ENCODE measurements at places on chromosomes 5 and 9.

DNA sequence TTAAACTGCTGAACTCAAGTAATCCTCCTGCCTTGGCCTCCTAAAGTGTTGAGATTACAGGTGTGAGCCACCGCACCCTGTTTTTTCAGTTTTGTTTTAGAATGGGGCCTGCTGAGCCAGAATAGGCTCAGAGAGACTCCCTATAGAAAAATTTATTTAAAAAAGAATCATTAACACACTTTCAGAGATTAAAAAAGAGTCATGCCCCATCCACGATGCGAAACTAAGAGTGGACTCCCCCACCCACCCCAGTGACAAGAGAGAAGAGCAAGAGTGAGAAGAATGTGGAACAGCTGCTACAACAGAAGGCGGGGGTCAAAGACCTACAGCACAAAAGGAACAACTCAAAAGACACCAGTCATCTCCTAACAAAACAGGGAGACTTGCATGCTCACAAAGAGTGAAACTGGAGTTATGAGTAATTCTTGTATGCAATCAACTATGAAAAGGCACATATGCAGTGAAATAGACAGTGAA lies 47.2 kb downstream of the GLDC start:
- peak; percentile 82 for DNase-seq

- DNase-seq = peak; percentile 76
Observed at GRCh38 chr9:109520475-109521132, 22.5 kb upstream of the PTPN3 start.

DNA sequence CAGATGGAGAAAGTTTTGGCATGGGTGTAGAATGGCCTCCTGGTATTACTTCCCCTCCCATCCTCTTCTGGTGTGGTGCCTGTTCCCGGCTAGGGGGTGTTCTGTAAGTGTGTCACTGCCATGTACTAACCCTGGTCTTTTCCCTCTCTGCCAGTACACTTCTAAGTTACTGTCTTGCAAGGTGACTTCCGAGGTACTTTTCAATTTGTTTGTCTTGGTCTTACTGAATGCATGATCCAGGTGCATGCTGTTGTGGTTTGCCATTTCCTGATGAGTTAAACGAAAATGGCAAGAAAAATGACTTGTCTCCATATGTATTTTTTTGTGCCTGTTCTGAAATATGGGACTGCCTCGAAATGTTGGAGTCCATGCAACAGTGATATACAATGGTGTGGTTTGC lies 46.0 kb downstream of the C9orf152 start:
- no peak for DNase-seq

GRCh38 chr5:131814990-131815389 lies 18.2 kb upstream of the FNIP1 start:
- DNase-seq = no peak

GRCh38 chr5:102554728-102555127 lies 55.9 kb upstream of the SLCO6A1 start:
- DNase-seq = no peak

DNA sequence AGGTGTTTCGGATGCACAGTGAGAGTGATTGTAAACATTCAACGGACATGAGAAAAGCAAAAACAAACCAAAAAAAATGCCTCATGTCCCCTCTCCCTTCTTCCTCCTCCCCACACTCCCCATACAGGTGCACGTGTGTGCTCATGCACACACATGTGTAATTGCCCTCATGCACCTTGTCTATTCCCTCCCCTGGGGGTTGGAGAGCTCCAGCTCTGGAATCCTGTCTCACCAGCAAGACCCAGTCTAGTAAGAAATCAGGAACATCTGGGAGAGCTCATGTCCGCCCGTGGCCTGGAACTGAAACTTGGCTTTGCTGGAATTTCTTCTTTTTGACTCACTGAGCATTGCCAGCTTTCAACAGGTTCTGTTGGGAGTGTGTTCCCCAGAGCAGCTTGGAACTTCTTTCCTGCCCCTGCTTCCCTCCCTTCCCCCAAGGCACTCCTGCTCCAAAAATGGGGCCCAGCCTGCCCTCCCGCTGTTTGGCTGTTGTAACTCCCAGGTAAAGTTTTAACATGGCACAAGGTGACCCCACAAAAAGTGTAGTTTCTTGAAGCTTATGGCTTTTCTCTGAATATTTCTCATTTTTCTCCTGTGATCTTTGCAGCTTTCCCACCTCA lies 190.1 kb downstream of the NR3C1 start:
- no peak for DNase-seq
